ENCODE measurements at places on chromosomes 2 and 18.

- DNase-seq = no peak
These were observed 11.9 kb downstream of the ATP8B1 start for GRCh38 chr18:57791192-57791591.

GRCh38 chr2:60472041-60472440, 81.4 kb downstream of the BCL11A start:
- no peak for DNase-seq

- no peak for DNase-seq
These were observed 108.7 kb upstream of the KCTD1 start for GRCh38 chr18:26656944-26657536.

DNA sequence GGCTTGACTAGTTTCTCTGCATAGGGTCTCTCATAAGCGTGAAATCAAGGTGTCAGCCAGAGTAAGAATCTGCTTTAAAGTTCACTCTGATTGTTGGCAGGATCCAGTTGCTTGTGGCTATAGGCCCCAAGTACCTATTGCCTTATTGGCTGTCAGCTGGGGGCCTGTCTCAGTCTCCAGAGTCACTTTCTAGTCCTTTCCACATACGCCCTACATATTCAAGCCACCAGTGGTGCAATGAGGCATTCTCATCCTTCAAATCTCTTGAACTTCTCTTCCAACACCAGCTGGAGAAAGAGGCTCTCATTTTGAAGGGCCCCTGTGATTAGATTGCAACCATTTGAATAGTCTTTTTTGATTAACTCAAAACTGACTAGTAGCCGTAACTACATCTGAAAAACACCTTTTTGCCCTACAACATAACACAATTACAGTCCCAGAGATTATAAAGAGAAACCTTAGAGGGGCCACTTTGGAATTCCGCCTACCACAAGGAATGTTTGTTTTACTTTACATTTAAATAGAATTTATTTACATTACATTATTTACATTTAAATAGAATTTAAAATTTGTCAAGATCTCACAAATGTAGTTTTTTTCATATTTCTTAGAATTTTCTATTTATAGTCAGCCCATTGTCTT, 520.1 kb downstream of the DSC3 start:
- DNase-seq = no peak

- DNase-seq = no peak
These were observed 38.3 kb upstream of the RALBP1 start for GRCh38 chr18:9437021-9437437.

GRCh38 chr18:312415-312814, 44.6 kb upstream of the THOC1 start:
- no peak for DNase-seq

- no peak for DNase-seq
These were observed 333.1 kb downstream of the PIK3C3 start for GRCh38 chr18:42288129-42288528.

DNA sequence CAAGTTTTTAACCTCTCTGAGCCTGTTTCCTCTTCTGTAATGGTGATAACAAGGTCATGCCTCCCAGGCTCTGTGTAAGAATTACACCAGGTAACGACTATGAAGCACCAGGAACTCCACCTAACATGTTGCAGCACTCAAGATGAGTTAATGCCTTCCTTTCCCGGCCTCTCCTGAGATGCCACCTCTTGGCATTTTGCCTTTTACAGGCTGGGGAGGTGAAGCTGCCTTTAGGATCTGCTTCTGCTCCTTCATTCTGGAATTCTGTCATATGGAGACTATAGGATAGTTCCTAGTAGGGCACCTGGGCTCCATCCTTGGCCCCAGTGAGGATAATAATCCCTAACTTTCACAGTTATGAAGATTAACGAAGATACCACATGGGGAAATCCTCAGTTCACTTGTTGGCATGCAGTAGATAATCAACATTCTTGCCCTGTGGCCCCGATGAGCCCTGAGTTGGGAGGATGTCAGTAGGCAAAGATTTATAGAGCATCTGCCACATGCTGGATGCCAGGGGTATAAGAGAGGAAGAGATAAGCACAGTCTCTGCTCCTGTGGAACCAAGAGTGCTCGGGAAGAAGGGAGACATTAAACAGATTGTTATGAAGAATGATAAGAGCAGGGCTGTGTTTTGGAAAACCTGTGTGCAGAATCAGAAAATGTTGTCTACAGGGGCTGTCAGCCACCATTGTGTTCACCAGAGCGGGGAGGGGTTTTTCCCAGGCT, 43.9 kb upstream of the KCNF1 start:
- no peak for DNase-seq

All from activated naive CD4-positive, alpha-beta T cell treated with anti-CD3 and anti-CD28 coated beads, Interleukin-2, amount 50 U/mL, for 16 hours (primary cell).